ENCODE measurements at places on chromosomes 13 and 19. TPM values are rescaled to one million over a fixed set of nuclear protein-coding genes. Genes with fewer than 3 reads are reported as not detected.

The GNG7 gene
- 6.2 TPM for total RNA-seq

The GAS6 gene
- 68.1 TPM for total RNA-seq

The RGL3 gene
- 44.2 TPM for total RNA-seq

The RFXANK gene
- total RNA-seq, result 50.6 TPM

The CEACAM16 gene
- not detected for total RNA-seq

The CLEC4M gene
- not detected for total RNA-seq

The KLK15 gene
- not detected for total RNA-seq

The B3GNT3 gene
- total RNA-seq, result 88.2 TPM

The GTF3A gene
- total RNA-seq, result 76.2 TPM

The UBE2L5 gene
- total RNA-seq, result not detected

The ZNF626 gene
- 93.4 TPM for total RNA-seq

The SCGB2B2 gene
- 3.4 TPM for total RNA-seq

The DCUN1D2 gene
- 20.6 TPM for total RNA-seq

The NOVA2 gene
- 4.4 TPM for total RNA-seq

The ZFP82 gene
- total RNA-seq, result 10.2 TPM

The ZSCAN4 gene
- 1.7 TPM for total RNA-seq

The ZNF536 gene
- 15.8 TPM for total RNA-seq
